ENCODE measurements at places on chromosomes 13 and 19.

GRCh38 chr13:33322965-33323668 lies 37.6 kb upstream of the STARD13 start:
- no peak for DNase-seq

GRCh38 chr13:52359534-52359933 lies 46.4 kb downstream of the THSD1 start:
- DNase-seq = no peak

DNA sequence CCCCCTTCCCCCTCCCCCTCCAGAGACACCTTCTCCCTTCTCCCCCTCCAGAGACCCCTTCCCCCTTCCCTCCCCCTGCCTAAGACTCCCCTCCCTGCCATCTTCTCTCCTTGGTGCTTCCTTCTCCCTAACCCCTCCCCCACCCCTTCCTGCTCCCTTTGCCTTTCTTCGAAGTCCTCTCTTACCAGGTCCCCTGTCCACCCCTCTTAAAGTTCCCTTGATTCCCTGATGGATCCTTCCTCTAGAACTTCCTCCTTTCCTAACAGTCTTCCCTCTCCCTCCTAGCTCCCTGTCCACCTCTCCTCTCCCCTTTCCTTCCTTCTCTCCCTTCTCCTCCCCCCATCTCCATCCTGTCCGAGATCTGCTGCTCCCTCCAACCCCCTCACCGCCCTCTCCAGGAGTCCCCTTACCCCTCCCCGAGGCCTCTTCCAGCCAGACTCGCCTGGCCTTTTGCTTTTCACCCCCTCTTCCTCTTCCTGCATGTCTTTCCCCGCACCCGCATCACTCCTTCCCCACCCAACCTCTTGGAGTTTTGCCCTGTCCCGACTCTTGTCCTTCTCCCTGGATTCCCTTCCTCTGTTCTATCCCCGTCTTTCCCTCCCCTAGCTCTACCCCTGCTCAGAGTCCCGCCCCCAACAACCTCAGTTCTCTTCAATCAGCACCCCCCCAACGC lies 3.1 kb downstream of the TNFSF9 start:
- DNase-seq = no peak

- DNase-seq = no peak
These were observed at the start of gene ISYNA1 for GRCh38 chr19:18437491-18438330. Gene ISYNA1 (minus strand): TSS chr19:18438133. CDS start chr19:18437979, 154 bp downstream.

DNA sequence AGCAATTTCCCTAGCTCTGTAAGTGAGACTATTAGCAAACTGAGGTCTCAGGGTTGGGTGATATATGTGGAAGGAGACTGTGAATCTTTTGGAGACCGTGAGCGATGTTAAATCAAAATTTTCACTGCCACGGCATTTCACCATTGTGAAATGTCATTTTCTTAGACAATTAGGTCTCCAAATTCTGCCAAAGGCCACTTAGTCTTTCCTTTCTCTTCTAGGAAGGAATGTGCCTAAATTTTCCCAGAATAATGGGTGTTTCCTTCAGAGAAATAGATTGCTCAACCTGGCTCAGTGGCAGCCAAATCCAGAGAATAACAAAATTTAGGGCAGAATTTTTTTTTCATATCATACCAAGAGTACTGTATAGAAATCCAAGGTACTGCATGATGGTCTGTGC lies 64.5 kb upstream of the SCEL start:
- DNase-seq = no peak

GRCh38 chr19:6374711-6375410 lies 872 bp downstream of the PSPN start:
- no peak for DNase-seq

GRCh38 chr13:44032802-44033201 lies 153.1 kb downstream of the LACC1 start:
- no peak for DNase-seq

DNA sequence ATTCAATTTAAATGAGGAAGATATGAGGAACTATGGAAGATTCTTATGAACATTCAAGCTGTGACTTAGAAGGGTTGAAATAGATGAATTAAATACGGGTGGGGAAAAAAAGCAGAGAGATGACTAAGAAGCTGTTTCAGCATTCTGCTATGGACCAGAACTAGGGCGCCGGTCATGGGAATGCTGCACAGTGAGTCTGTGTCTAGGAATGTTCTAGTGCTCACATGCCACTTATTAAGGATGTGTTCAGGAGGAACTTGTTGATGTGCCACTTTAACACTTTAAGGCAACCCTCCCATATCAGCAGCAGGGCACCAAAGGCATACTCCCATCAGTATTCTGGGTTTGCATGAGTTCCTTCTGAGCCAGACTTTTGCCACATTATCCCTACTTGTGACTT lies 152.1 kb downstream of the POSTN start:
- DNase-seq = no peak

GRCh38 chr13:101149735-101150384 lies 266.4 kb downstream of the NALCN start:
- DNase-seq = no peak

GRCh38 chr19:5804516-5805461 lies at the start of gene NRTN:
Gene NRTN (plus strand): TSS chr19:5805067. CDS start chr19:5824166, 19,099 bp downstream.
- no peak for DNase-seq

- no peak for DNase-seq
These were observed 1163.1 kb downstream of the UQCRFS1 start for GRCh38 chr19:28049875-28050274.

GRCh38 chr19:10826846-10827245 lies 9.2 kb downstream of the TMED1 start:
- DNase-seq = no peak

- DNase-seq = no peak
These were observed 334.8 kb upstream of the OBI1 start for GRCh38 chr13:78993792-78994191.

GRCh38 chr19:29806098-29806866 lies 5.5 kb upstream of the CCNE1 start:
- no peak for DNase-seq

GRCh38 chr19:16295057-16295456 lies 29.6 kb upstream of the KLF2 start:
- DNase-seq = no peak

GRCh38 chr13:75803164-75803611 lies 167.1 kb downstream of the LMO7 start:
- no peak for DNase-seq

DNA sequence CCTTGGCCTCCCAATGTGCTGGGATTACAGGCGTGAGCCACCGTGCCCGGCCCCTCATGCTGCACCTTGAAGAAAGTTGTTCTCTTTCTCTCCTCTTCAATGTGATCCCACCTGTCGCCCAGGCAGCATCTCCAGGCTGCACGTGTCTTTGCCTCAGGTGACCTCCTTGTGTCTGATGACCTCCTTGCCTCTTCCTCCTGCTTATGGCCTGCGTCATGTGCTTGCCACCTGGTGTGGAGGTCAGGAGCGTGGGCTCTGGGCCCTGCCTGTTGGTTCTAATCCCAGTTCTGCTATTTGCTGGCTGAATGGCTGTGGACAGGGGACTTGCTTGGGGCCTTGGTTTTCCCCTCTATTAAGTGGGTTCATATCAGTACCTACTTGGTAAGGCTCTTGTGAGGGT lies 6.3 kb downstream of the BICRA start:
- DNase-seq = no peak

DNA sequence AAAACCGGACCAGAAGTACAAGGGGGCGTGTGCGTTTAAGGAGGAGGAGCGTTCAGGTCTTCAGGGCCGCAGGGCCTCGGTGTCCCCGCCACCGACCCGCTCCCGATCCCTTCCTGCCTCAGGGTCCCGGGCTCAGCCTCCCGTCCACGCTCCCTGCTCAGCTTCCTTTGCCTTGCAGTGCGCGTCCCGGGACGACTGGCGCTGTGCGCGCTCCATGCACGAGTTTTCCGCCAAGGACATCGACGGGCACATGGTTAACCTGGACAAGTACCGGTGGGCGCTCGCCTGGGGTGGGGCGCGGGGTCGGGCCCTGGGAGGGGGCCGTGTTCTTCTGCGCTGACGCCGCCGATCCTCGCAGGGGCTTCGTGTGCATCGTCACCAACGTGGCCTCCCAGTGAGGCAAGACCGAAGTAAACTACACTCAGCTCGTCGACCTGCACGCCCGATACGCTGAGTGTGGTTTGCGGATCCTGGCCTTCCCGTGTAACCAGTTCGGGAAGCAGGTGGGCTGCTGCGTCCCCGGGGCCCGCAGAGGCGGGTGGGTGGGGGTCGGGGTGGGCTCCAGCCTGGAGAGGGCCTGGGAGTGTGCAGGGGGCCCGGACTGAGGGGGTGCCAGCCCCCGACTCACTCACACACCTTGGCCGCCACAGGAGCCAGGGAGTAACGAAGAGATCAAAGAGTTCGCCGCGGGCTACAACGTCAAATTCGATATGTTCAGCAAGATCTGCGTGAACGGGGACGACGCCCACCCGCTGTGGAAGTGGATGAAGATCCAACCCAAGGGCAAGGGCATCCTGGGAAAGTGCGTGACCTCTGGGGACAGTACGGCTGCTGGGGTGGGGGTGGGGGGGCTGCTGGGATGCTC lies 1.4 kb downstream of the GPX4 start:
- DNase-seq = no peak

- DNase-seq = peak; percentile 89
These were observed 7.3 kb downstream of the MRPL4 start for GRCh38 chr19:10259162-10259905.

DNA sequence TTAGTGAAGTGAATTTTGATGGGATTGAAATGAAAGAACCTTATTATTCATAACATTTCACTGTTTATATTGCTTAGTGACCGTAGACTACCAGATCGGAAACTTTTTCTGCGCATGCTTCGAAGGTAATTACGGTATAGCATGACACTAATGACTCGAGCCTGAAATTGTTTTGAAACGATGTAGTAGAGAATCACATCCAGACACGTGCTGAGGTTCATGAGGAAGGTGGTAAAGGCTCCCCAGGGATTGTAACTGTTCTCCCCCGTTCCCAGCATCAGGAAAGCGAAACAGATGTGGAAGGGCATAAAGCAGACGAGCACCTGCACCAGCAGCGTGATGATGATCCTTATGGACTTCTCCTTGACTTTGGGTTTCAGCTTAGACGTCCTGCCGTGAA lies 3.3 kb downstream of the GPR18 start:
- no peak for DNase-seq

- DNase-seq = no peak
These were observed 45.4 kb upstream of the GPR183 start for GRCh38 chr13:99352351-99353245.

DNA sequence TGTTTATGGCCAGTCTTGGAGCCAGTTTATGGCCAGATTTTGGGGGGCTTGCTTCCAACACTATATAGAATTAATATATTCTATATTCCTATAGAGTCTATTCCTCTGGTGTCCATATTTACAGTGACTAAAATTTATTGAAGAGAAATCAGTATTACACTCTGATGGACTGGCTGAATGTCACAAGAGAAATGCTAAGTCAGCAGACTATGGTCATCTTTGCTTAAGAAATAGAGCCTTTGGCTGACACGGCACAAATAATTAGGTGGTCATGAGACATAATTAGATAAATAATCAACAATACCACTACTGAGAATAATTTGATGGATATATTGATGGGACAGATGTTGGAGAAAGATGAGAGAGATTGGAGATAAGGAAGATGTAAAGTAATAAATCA lies 272.9 kb downstream of the SLITRK5 start:
- DNase-seq = no peak

- peak; percentile 97 for DNase-seq
These were observed at the start of the genes MED29 and PAF1 for GRCh38 chr19:39390751-39391437. Gene MED29 (plus strand): TSS chr19:39391378. CDS start chr19:39391423, 45 bp downstream. Gene PAF1 (minus strand): TSS chr19:39391106. CDS start chr19:39390864, 242 bp downstream.

GRCh38 chr19:29145756-29146155 lies 67.2 kb downstream of the UQCRFS1 start:
- no peak for DNase-seq

DNA sequence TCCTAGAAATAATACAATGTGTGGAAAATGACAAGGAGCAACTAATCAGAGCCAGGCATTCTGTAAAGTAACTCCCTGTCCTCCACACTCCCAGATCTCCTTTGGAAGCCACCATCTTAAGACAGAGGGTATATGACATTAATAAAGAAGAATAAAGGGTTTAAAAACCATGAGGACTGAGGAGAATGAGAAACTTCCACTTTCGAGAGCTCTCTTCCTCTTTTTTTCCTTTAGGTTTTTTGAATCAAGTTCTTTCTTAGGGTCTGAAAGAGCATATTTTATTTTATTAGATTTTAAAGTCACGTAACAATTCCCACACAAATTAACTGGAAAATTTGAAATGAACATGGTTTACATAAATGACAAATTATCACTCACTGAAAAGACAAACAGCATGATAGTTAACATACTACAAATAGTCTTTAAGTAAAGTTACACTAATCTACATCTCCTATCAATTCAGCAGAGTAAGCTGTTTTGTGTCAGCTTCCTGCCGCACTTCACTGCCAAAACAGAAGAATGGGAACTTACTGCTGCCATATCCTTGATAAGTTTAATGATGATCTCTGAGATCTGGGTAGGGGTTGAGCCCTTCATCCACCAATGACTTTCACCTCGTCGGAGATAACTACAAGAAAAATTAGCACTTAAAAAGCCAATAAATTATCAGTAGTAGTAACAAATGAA lies 38.6 kb upstream of the FBXL3 start:
- DNase-seq = no peak

DNA sequence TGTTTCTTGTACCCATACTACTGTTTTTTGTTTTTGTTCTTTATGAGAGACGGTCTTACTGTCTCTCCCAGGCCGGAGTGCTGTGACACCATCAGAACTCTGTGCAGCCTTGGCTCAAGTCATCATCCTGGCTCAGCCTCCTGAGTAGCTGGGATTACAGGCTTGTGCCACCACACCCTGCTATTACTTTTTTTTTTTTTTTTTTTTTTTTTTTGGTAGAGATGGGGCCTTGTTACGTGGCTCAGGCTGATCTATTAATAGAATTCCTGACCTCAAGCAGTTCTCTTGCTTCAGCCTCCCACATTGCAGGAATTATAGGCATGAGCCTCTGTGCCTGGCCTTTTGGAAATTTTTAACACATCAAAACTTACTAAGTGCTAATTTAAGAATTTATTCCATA lies 2.9 kb upstream of the ZNF304 start:
- DNase-seq = no peak

DNA sequence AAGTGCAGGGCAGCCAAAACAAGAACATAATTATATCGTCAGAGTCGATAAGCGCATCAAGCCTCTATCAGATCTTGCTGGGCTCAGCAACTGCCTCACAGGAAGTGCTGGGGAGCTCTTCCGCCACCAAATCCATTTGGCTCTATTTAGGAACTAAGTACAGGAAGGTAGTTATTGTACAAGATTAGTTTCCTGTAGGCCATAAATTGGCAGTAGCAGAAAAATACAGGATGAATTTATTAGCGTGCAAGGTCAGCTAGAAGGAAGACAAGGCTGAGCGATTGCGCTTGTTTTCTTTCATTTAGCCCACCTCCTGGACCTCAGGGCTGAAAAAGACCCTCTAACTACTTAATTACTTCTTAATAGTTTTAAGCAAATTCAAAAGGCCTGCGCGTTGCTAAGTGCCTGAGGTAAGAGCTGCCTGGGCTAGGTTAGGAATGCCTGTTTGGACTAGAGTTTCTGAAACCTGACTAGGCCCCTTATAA lies 118.5 kb downstream of the IRS2 start:
- no peak for DNase-seq
